Ureter (tissue), 1 donor: ENCODE measurements at places on chromosomes 5 and 9. TPM values are rescaled to one million over a fixed set of nuclear protein-coding genes. Genes with fewer than 3 reads are reported as not detected.

DNA sequence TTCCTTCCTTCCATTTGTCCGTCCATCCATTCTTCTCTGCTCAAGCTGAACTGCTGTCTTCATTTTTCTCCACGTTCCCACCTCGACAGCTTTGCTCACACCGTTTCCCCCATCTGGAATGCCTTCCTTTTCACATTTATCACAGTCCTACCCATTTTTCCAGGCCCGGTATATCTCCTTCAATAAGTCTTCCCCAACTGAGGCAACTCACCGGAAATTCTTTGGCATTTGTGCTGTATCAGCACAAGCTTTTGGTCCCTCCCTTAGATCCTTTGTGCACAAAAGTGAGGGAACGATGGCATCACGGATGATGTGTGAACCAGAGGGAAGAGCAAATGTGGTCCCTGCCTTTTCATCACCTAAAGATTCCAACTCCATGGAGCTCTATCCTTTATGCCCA, 45.6 kb upstream of the INSYN2B start:
- no peak for DNase-seq

GRCh38 chr5:111493031-111493430, 19.3 kb downstream of the STARD4 start:
- DNase-seq, result no peak

DNA sequence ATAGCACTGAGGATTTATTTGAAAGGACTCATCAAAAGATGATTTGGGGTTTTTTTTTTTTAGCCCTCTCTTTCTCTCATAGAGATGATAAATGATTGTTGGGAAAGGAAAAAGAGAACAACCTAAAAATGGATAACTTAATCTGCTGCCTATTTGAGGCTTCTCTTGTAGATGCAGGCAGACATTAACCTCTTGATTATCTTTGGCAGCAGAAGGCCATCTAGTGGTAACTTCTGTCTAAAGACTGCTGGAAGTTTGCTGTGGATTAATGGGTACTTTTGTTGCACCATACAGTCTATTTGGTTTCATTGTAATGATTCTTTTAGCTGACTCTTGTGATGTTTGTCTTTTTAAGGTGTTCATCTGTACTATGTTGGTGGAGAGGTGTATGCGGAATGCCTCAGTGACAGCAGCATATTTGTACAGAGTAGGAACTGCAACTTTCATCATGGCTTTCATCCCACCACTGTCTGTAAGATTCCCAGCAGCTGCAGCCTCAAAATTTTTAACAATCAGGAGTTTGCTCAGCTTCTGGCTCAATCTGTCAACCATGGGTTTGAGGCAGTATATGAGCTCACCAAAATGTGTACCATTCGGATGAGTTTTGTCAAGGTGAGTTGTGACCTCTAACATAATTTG, 18.8 kb downstream of the SMIM32 start:
- DNase-seq, result no peak

DNA sequence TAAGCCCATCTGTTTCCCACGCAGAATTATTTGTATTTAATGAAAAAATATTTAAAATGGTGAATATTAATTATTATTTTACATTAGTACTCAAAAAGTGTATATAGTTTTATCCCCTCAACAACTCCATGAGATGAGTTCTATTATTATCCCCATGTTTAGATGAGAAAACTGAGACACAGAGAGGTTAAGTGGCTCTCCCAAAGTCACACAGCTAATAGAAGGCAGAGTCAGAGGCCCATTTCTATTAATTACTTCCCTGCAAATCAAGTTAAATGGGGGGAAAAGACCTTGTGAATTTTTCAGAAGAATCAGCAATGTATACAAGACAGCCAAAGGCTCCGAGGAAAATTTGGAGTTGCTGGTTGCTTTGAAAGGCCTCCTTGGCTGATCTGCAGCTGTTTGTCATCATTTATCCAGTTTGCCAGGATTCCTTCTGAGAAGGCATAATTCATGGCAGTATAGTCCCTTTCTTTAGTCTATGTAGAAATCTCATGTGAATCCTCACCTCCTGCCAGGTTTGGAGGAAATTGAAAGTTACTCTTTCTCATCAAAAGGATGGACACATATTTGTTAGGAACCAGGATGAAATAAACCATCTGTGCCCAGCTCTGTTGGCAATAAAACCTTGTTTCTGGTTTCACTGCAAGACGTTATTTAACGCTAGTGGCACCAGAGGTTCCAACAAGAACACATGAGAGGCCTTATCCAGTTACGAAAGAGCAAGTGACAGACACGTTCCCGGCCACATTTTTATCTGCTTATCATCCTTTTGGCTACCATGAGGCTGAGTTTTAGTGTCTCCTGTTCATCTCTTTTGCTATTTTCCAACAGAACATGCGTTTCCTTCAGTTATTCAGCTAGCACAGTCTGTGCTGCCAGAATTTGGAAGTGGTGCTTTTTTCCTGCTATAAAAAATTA, 621 bp downstream of the FYB1 start:
- no peak for DNase-seq

GRCh38 chr5:138807182-138807581, 54.0 kb downstream of the CTNNA1 start:
- DNase-seq, result no peak

DNA sequence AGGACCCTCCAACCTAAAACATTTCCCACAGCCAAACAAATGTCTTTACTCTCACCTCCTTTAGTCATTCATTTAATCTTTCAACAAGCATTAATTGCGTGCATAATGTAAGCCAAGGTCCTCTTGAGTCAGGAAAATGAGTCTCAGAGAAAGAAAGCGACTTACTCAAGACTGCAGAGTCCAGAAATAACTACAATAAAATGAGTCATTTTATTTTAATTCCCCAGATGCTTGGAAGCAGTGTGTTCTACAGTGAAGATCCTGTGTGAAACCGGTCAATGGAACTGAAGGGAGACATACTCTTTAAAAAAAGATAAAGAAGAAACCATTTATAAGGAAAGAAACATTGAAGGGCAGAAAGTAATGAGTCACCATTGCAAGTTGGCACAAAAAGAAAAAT, 513.7 kb downstream of the CDK5RAP2 start:
- DNase-seq, result no peak

FREM1 gene
- 17.5 TPM for total RNA-seq

FOXD4L3 gene
- not detected for total RNA-seq

WDR41 gene
- 64.6 TPM for total RNA-seq

TRAF2 gene
- total RNA-seq, result 16.4 TPM
